ENCODE measurements at places on chromosomes 5 and 9.

- no peak for DNase-seq
Measured at GRCh38 chr5:95864944-95865504, 42.5 kb upstream of the GLRX start.

DNA sequence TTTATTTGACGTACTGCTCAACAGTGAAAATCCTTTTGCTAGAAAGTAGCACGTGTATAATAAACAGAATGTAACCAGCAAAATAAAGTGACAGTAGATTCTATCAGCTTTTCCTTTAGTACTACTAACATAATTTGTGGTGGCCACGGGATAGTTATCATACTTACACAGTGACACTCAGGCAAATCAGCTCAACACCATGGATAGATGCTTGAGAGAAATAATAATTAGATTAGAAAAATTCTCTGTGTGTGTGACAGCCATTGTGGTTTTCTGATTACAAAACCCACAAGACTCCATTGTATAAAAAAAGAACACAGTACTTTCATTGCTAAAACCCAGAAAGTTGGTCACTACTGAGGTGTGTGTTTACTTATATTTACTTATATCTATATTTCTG lies 101.1 kb downstream of the MUSK start:
- no peak for DNase-seq

- DNase-seq: no peak
Measured at GRCh38 chr9:126439883-126440653, 113.4 kb downstream of the MVB12B start.

GRCh38 chr5:84585218-84585617 lies 200.5 kb upstream of the EDIL3 start:
- DNase-seq: no peak

DNA sequence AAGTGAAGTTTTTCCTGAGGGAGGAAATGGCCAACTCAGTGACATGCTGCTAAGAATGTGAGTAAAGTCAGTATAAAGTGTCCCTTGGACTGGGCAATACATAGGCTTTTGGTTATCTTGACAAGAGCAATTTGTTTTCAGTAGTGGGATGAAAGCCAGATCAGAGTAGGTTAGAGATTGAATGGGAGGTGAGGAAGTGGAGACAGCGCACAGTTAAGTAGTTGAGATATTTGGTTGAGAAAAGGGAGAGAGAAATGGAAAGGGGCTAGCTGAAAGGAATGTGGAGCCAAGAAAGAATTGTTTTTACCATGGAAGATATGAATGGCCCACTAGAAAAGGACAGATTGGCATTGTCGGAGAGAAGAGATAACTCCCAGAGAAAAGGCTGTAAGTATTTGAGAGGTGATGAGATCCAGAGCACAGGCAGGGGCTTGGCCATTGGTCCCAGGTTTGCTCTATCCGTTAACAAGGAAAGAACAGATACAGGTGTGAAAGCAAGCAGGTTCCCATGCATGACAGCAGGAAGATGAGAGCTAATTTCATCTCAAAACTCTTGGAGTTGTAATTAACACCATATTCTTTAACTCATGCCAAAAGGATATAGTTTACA lies 392.0 kb downstream of the NR2F1-AS1 start:
- no peak for DNase-seq

- no peak for DNase-seq
Measured at GRCh38 chr9:105993116-105993854, 298.9 kb downstream of the TMEM38B start.
